ENCODE measurements at places on chromosomes 5 and 9. TPM values are rescaled to one million over a fixed set of nuclear protein-coding genes. Genes with fewer than 3 reads are reported as not detected.

CER1 gene
- 0.45 TPM for polyA plus RNA-seq

ACER2 gene
- polyA plus RNA-seq = 0.28 TPM

GABRA1 gene
- polyA plus RNA-seq = not detected

NME5 gene
- 30.2 TPM for polyA plus RNA-seq

IFNA21 gene
- not detected for polyA plus RNA-seq

LPAR1 gene
- polyA plus RNA-seq = 2.9 TPM

MARVELD2 gene
- 8.5 TPM for polyA plus RNA-seq

FOXD4L5 gene
- not detected for polyA plus RNA-seq

MGAT4B gene
- polyA plus RNA-seq = 79.4 TPM

PNPLA7 gene
- polyA plus RNA-seq = 2.1 TPM

MEF2C gene
- polyA plus RNA-seq = 5.3 TPM

DNA sequence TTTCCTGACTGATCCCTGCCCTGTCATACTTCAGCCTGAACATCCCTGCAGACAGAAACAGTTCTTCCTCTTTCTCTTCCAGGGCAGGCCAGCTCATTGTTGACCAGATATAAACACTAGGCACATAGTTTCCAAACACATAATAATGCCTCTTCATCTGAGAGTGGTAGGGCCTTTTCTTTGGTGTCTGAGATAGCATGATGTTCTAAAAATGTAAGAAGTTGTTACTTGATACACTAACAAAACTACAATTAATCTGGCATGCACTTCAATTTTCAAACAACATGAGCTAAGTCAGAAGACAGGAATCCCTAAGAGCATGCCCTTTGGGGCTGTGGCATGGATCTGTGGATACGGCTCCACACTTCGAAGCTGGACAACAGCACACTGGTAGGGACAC lies 246.6 kb downstream of the SPOCK1 start:
- DNase-seq = no peak

DNA sequence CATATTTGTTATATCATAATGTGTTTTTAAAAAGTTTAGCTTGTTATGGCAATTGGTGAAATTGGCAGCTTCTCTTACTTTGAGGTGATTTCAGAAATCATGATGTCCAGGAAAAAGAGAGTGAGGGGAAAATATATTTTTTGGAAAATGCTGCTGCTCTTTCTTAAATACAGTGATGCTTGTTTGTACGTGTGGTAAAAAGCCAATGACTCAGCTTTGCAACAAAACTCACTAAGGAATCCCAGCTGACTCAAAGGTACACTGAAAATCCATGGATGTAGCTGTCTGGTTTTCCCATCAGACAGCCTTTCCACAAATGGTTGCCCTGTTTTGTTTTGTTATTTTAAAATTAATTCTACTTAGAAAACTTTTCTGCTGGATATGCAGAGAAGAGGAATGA lies 306.4 kb upstream of the PAPPA start:
- no peak for DNase-seq

GRCh38 chr9:116998305-116998704 lies 311.2 kb downstream of the TRIM32 start:
- peak; percentile 81 for DNase-seq

DNA sequence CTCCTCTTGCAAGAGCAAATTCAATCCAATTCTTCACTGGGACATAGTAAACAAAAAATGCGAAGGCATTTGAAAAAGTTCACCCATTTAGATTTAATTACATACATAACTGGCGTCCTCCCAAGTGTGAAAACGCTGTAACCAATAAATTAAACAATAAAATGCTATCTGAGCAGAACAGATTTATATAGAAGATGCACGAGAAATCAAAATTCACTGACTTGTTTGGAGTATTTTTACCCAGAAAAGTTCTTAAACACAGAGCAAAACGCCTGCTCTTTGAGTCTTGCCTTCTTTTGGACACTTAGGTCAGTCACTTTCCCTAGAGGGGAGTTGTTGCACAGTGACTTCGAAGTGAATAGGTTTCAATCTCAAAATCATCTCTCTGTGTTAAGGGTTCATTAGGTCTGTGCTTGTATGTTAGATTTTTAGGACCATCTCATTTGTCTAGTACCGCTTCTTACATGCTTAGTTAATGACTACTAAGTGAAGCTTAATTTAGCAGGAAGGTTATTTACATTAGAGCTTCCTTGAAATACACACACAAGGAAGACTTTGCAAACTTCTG lies 1.9 kb downstream of the ALDH1A1 start:
- DNase-seq = peak; percentile 55

DNA sequence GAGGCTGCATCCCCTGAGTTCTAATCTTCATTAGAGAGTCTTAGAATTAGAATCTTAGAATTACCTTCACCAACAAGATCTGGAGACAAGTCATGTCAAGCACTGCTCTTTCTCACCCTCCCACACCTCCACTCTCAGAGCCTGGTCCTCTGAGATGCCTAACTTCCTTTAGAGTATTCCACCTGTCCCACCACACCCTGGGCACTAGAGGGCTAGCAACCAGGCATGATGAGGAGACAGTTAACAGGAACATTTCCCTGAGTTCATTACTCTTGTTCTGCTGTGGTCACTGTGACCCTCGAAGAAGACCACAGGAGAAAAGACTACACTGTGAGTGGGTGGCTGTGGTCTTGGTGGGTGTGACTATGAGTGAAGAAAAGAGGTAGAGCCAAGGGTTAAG lies 25.2 kb upstream of the MAP1B start:
- DNase-seq = no peak

DNA sequence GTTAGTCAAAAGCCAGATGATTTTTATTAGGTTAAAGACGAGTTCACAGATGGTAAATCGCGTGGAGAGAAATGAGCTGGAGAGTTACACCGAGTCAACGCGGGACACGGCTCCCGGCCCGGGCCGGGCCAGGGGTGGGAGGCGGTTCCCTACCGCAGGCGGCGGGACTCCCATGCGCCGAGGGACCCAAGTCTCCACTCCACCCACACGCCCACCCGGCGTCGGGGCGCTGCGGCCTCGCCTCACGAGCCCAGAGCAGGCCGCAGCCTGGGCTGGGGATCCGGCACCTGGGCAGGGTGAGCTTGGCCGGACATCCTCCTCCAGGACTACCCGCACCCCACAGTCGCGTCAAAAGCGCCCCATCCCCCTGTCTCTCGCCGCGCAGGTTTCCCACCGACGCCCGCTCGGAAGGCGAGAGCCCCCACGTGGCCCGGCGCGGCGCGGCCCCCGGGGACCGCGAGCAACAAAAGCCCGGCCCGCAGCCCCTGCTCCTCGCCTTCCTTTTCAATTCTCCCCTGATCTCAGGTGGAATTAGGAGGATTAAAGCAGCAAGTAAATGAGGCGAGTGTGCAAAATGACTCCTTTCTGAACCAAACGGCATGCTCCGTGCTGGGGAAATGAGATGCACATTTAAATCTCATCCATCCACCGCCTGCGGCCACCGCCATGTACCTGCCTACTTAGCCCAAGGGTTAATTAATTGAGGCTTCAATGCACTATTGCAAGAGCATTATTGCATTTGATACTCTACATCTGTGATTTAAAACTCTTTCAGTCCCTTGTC lies 196.5 kb upstream of the TBCA start:
- DNase-seq = no peak

- peak; percentile 29 for DNase-seq
These were observed 31.0 kb upstream of the ZFR start for GRCh38 chr5:32475334-32476097.

- DNase-seq = no peak
These were observed 4.5 kb downstream of the TMEM215 start for GRCh38 chr9:32787816-32788215.

DNA sequence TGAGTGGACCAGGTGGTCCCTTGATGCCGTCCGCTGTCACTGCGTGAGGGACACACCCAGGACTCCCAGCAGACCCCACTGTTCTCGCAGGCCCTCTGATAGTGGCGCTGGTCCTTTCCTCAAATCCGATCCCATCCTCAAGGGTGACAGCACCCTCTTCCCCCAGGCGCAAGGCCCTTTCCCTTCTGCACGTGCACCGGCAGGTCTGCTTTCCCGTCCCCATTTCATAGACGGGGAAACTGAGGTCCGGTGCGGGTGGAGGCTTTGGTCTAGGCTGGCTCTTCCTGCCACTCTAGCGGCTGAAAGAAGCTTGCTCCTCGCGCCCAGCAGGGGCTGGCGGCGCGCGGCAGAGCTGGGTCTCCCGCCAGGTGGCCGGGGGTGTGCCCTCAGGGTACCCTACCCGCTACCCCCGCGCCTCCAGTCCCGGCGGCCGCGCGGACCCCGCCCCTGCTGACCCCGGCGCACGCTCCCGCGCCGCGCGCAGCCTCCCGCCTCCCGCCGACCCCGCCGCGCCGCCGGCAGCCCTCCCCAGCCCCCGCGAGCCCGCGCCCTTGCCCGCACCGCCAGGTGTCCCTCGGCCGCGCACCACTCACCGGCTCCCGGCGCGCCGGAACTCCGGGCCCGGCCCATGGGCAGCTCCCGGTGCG lies 453 bp downstream of the RASGEF1C start:
- peak; percentile 41 for DNase-seq

DNA sequence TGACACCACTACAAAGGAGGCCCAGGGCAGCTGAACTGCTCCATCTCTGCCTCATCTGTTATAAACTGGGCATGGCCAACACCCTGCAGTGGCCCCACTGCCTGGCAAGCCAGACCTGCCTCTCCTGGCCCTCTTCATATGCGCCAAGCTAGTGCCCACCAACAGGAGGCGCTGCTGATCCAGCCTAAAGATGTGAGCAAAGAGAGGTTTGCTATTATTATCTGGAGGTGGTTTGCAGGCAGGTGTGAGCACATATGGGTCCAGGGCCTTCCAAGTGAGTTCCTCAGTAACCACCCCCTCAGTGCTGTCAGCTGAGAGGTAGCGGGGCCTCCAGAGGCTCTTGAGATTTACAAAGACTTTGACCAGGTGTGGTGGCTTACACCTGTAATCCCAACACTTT lies 232.2 kb downstream of the SYK start:
- no peak for DNase-seq

DNA sequence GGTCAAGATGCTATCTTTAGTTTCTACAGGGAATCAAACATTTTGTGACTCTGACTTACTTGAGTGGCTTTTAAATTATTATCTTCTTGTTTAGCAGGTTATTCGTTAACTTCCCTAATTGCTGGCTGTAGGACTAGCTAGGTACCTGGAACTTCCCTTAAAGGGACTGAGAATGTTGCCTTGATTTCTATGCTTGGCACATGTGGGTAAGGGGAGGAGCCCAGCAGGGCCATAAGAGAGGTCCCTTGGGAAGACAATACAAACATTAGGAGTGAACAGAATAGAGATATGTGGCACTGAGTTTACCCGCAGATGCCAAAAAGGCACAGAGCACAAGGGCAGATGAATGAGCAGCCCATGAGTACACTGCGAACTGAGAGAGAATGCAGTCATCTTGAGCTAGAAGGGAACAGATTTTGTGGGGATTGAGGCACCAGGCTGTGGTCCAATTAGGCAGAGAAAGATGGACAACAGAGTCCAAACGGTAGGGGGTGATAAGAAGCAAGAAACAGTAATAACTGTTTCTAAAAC lies 9.8 kb downstream of the CKMT2 start:
- no peak for DNase-seq

GRCh38 chr9:136444102-136444501 lies 4.5 kb upstream of the INPP5E start:
- DNase-seq = no peak

DNA sequence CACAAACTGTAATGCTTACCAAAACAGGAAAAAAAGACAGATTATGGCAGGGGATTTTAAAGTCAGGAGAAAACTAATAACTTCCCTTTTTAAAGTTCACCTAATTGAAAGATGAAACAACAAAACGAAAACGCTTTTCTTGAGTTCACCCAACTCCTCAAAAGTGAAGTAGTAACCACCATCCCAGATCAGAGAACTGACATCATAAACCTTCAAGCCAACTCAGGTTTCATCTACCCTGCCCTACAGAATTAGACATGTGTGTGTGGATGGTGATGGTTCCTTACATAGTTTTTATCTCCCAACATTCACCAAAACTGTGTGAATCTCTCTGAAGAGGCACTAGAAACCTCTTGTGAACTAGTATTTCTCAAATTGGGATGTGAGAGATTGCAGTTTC lies 195.2 kb upstream of the PTGER4 start:
- no peak for DNase-seq

- DNase-seq = no peak
These were observed 83.0 kb upstream of the IL33 start for GRCh38 chr9:6132650-6133049.

DNA sequence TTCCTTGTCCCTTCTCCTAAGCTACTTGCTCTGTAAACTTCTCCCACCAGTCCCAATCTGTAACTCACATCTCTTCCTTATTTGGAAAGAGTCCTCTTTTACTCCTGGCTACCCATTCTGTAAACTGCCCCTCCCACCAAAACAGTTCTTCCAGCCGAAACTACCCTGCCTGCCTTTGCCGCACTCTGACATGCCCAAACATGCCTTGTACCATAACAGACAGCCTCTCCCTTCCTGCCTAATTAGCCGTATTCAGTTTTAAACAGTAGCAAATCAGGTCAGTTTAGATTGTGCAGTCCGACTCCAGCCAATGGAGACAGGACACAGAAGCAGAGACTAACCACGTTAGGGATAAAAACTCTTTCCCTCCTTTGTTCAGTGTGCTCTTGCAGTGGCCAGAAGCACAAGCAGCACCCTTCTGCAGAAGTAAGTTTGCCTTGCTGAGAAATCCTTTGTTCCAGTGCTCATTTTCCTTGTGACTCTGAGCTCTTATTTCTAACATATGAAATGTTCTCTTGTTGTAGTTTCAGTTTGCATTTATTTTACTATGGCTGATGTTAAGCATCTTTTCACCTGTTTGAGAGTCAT lies 5.4 kb upstream of the GLT6D1 start:
- no peak for DNase-seq

- no peak for DNase-seq
These were observed 45.1 kb downstream of the OSTF1 start for GRCh38 chr9:75133396-75133795.

GRCh38 chr5:172451771-172452197 lies 2.5 kb downstream of the SH3PXD2B start:
- DNase-seq = no peak

DNA sequence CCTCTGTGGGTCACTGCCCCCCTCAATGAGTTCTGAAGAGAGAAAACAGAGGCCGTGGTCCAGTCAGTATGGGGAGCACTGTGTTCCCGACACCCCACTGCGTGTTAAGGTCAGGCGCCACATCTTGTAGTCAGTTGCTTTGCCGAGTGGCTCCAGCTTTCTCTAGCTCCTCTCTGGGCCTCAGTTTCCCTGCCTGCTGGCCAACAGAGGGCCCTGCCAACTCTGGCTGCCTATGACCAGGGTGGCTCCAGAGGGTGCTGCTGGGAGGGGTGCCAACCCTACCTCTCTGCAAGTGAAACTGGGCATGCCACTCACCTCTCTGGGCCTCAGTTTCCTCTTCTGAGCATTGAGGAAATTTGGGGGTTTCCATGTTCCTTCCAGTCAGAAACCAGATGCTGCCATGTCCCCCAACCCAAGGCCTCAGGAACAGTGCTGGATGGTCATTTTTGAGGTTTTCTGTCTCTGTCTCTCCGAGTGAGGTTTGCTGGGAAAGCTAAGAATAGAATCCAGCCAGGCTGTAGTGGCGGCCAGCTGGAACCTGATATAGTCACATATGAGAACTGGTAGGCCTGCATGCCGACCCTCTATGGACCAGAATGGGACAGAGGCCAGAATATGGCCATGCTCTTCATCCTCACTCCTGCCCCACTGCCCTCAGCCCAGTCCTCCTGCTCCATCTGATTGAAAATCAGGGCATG lies 132.1 kb downstream of the PHF2 start:
- DNase-seq = no peak
